ENCODE measurements at places on chromosomes 3 and 15. TPM values are rescaled to one million over a fixed set of nuclear protein-coding genes. Genes with fewer than 3 reads are reported as not detected.

The AGTR1 gene
- 1.3 TPM for polyA plus RNA-seq

GRCh38 chr15:78023081-78023665 lies 54.3 kb downstream of the TBC1D2B start:
- no peak overlapping the region for H3K4me3 ChIP-seq
- no peaks in the 10 kb centered on the region for H3K27me3 ChIP-seq
- DNase-seq: no peak
- no peak overlapping the region for H3K27ac ChIP-seq
- peaks cover 9% of the 10 kb centered on the region for H3K4me1 ChIP-seq

DNA sequence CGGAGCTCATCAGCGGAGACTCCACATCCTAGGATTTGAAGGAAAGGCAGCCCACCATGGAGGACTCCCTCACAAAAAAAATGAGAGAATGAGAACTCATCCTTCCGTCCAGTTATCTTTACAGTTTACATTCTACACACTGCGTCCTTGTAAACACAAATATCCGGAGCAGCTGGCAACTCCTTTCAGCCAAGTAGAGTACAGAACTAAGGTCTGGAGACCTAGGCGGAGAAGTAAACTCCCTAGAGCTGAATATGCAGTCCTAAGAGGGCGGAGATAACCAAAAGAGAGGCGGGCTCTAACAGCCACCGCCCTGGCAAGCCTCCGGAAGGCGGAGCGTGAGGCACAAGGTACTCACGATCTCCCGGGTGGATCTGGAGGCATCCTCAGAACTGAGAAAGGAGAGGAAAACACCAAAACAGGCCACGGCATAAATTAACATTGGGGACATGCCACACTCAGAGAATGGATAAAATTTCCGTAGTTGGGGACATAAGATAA lies 924 bp upstream of the SIN3A start:
- peak overlapping the region; percentile 84 for H3K4me3 ChIP-seq
- peak; percentile 90 for DNase-seq
- H3K27ac ChIP-seq: peak overlapping the region; percentile 94

DNA sequence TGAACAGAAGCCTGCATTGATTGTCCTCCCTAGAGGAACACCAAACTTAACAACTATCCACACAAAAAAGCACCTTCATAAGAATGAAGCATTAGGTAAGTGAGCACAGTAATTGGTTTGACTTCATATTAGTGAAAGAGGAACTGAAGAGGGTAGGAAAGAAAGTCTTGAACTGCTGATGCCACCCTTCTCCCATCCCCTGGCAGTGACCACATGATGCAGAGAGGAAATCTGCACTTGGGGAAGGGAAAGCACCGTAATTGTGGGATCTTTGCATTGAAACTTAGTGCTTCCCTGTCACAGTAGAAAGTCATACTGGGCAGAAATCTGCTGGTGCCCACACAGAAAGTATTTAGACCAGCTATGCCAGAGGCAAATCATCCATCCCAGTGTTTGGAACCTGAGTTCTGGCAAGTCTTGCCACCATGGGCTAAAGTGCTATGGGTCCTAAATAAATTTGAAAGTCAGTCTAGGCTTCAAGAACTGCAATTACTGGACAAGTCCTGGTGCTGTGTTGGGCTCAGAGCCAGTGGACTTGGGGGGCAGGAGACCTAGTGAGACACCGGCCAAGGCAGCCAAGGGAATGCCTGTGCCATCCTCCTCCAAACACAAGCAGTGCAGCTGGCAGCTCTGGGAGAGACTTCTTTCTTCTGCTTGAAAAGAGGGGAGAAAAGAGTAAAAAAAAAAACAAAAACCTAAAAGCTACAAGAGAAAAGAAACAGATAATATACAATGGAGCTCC lies 63.6 kb downstream of the SLC15A2 start:
- H3K36me3 ChIP-seq: no peaks in the 10 kb centered on the region
- no peak overlapping the region for H3K4me3 ChIP-seq
- H3K27ac ChIP-seq: no peak overlapping the region
- H3K4me1 ChIP-seq: no peaks in the 10 kb centered on the region
- H3K27me3 ChIP-seq: no peaks in the 10 kb centered on the region
- DNase-seq: no peak

- no peak for DNase-seq
- H3K27ac ChIP-seq: no peak overlapping the region
- H3K4me1 ChIP-seq: no peaks in the 10 kb centered on the region
- no peaks in the 10 kb centered on the region for H3K36me3 ChIP-seq
- no peak overlapping the region for H3K4me3 ChIP-seq
These were observed 325.1 kb downstream of the SUCLG2 start for GRCh38 chr3:67329358-67329757.

DNA sequence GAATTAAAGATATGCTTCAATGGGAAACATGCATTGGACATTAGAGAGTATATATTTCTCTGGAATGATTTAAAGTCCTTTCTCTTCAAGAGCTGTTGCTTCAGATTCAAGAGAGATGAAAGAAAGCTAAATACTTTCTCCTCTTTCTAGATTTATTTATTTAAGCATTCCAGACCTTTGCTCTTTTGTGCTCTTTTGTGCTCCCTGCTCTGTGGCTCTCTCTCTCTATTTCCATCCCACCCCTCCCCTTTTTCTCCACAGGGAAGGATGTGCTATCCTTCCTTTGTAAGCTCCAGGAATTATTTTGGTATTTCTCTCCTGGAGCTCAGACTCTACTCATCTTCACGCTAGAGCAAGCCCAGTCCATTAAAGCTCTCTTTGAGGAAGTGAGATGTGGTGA lies 871.9 kb upstream of the GBE1 start:
- H3K27ac ChIP-seq: no peak overlapping the region
- H3K4me1 ChIP-seq: no peaks in the 10 kb centered on the region
- no peaks in the 10 kb centered on the region for H3K36me3 ChIP-seq
- no peak overlapping the region for H3K4me3 ChIP-seq

Data from large intestine (tissue), 12 donors.